ENCODE measurements at places on chromosomes 16 and 17.

DNA sequence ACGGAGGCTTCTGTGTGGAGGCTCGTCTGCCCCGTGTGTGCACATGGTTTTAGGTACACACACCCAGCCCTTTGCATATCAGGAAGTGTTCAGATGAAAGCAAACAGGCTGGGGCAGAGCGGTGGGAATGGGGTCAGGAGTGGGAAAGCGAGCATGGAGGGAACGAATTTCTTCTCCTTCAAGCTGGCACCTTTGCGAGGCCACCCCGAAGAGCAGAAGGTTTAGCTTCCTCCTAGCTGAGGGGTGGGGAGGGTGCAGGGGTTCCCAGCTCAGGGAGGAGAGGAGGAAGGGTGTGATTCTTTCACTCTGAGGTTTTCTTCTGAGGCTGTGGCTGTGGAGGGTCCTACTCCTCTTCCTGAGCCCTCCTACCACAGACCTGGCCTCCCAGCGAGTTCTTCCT, 83.6 kb downstream of the ABR start:
- no peak for DNase-seq

- DNase-seq = no peak
These were observed 4.2 kb upstream of the KRTAP3-2 start for GRCh38 chr17:41003926-41004325.

- DNase-seq = peak; percentile 89
These were observed 10.3 kb upstream of the TVP23A start for GRCh38 chr16:10828851-10829366.

- DNase-seq = no peak
These were observed 1230.3 kb upstream of the GOT2 start for GRCh38 chr16:59964232-59964924.

GRCh38 chr17:8120520-8121406, 2.4 kb upstream of the ALOXE3 start:
- DNase-seq = peak; percentile 69

DNA sequence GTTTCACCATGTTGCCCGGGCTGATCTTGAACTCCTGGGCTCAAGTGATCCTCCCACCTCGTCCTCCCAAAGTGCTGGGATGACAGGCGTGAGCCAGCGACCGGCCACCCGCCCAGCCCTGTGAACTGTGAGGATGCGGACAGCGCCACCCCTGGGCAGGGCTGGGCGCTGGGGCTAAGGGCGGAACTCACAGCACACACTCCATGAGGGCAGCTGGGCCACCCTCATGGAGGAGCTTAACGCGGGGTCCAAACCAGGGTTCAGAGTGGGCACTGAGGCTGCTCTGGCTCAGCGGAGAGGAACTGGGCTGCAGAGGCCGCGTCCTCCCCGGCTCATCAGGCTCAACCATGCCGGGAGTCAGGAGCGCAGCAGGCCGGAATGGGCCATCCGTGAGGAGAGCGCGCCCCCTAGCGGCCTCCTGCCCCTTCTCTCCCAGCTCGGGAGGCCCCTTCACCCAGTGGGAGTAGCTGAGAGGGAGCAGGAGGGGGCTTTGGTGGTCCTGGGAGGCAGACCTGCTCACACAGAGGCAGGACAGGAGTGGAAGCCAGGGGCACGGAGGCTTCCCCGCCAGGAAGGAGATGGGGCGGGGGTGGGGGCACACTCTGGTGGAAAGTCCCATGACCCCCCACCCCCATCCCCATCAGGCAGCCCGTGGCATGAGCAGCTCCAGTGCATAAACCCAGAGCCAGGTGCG, 13.8 kb downstream of the CORO7 start:
- peak; percentile 67 for DNase-seq

GRCh38 chr16:64417711-64418227, 704.1 kb downstream of the CDH11 start:
- peak; percentile 98 for DNase-seq

GRCh38 chr17:21082001-21082436, 39.2 kb upstream of the USP22 start:
- DNase-seq = no peak

DNA sequence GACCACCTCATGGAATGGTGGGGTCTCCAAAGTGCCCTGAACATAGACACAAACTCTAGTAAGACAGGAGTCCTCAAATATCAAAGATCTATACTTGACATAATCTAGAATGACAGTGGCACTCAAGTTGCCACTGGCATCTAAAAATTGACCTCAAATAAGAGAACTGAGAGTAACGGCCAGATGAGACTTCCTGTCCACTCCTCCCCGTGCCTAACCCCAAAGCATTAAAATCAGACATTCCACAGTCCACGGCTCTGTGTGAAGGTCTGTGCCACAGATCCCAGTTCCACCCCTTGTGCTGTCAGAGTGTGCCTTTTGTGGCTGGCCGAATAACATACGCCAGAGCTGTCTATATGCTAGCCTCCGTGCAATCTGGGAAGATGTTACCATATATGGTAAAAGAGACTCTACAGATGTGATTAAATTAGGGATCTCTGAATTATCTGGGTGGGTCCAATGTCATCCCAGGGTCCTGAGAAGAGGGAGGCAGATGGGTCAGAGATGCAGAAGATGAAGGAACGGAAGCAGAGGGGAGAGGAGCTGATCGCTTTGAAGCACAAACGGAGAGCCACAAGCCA, 21.0 kb upstream of the EVPL start:
- no peak for DNase-seq

GRCh38 chr17:83199500-83200201, 120.2 kb downstream of the METRNL start:
- DNase-seq = peak; percentile 83

DNA sequence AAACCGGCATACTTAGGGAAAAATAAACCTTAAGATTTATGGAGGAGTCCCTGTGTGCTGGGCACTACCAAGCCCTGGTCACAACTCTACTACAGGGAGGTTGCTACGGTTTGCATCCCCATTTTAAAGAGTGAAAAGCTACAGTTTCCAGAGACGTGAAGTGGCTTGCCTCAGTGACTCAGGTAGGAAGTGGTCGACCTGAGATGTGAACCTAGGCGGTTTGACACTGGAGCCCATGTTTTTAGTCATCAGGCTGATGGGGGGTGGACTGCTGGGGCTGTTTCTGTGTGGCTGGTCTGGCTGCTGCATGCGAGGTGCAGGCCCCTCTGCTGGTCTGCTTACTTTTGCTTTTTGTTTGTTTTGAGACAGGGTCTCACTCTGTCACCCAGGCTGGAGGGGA, 6.6 kb downstream of the COX6A2 start:
- DNase-seq = no peak

GRCh38 chr16:23837553-23838308, 1.9 kb downstream of the PRKCB start:
- DNase-seq = no peak

DNA sequence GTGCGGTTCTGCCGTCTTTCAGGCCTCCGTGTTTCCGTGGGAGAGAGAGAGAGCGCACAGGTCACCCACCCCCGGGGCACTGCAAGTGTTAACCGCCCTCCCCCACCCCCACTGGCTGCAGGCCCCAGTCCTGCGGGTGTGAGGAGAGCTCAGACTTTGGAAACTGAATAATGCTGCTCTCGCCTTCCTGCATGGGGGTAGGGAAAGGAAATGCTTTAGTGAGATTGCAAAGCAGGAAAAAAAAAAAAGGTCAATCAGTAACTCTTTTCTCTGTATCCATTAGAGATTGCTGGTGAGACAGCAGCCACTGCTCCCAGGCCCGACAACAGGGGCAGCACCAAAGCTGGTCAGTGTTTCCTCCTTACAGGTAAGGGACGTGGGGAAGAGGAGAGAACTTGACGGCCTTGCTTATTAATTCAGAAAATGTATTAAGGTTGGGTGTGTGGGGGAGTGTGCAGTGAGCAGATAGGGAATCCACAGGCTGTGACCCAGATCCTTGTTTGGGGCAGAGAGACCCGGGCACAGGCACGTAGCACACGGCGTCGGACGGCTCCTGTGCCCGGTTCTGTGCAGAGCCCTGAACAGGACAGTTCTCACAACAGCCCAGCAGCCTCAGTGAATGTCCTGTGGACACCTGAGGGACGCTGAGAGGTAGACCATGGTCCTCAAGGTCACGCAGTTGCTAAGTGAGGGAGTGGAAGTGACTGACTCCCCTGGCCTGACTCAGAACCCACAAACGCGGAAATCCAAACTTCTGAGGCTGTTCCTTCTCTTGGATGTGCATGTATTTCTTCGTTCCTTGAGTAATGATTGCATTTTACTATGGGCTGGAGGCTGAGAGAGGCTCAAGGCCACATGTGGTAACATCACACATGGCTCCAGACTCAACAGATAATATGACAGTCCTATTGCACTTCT, 156.5 kb downstream of the FOXL1 start:
- no peak for DNase-seq

- DNase-seq = no peak
These were observed 63.8 kb downstream of the SMPD3 start for GRCh38 chr16:68384288-68385161.

GRCh38 chr16:26970292-26970691, 96.4 kb upstream of the C16orf82 start:
- DNase-seq = no peak

GRCh38 chr16:51290442-51291285, 139.6 kb upstream of the SALL1 start:
- DNase-seq = no peak

- no peak for DNase-seq
These were observed 9.6 kb upstream of the CPD start for GRCh38 chr17:30368912-30369720.

DNA sequence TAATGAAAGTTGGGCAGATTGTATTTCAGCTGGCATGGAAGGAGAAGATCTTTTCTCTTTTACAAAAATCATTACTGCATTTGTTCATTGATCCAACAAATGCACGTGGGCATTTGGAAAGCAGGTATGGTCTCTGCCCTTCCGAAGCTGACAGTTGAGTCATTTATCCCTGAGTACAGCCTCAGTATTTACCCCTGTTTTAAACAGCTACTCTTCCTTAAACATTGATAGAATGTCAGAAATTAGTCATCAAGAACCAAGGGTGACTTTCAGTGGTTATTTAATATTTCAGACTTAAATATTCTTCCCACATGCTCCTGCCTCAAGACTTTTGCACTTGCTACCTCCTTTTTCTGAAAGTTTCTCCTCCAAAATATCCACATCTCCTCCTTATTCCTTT, 226.7 kb upstream of the HSBP1 start:
- DNase-seq = no peak

DNA sequence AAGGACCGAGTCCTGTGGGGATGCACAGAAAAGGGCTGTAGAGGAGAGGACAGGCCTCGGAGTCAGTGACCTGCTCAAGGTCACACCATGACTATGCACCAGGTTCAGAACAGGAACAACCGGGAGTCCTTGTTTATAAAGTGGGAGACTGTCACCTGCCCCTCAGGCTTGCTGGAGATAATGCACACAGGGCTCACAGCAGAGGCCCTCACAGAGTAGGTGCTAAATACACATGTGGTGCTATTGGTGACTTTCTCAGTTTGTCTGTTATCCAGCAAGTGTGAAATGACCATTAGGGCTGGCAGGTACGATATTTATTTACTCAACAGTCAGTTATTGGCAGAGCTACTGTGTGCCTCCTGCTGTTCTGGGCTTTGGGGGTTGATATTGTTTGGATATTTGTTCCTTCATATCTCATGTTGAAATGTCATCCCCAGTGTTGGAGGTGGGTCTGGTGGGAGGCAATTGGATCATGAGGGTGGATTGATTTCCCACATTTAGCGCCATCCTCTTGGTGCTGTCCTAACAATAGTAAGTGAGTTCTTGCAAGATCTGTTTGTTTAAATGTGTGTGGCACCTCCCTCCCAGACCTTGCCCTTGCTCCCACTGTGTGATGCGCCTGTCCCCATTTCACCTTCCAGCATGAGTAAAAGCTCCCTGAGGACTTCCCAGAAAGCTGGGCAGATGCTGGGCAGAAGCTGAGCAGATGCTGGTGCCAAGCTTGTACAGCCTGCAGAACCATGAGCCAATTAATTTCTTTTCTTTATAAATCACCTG, 162.1 kb upstream of the MPHOSPH6 start:
- DNase-seq = no peak

- DNase-seq = no peak
These were observed 32.5 kb downstream of the ASIC2 start for GRCh38 chr17:33260638-33261037.
